ENCODE measurements at places on chromosomes 12 and 14.

DNA sequence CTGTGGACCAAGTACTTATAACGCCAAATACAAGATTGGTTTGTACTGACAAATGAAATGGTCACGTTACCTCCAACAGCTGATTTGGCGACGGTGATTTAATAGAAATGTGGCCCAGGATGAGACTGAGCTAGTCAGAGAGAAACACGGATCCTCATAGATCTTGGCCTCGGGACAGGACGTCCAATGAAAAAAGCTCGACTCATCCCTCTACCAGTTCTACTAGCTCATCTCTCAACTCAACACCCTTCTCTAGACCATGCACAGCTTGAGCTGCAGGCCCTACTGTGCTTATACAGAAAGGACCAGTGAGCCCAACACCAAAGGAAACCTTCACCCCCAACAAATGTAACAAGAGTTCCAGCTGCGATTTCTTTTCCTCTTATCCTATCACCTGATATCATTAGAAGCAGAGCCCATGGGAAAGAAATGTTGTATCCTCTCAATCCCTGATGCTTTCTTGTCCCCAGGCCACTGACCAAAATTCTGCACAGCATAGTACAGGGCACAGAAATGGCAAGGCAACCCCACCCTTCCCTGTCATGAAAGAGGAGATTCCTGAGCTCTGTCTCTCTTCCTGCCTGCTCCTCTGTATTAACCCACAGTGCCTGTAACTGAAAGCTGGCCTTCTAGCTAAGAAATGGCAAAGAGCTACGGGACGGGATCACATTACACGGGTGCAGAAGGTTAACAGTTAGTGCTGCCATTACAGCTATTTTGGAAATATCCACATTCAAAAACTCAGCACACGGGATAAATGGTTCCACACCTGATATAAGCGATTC is 39.2 kb downstream of the DICER1 start:
- no peak for DNase-seq

GRCh38 chr12:22329621-22330020 is 4.9 kb downstream of the ST8SIA1 start:
- DNase-seq, result no peak

DNA sequence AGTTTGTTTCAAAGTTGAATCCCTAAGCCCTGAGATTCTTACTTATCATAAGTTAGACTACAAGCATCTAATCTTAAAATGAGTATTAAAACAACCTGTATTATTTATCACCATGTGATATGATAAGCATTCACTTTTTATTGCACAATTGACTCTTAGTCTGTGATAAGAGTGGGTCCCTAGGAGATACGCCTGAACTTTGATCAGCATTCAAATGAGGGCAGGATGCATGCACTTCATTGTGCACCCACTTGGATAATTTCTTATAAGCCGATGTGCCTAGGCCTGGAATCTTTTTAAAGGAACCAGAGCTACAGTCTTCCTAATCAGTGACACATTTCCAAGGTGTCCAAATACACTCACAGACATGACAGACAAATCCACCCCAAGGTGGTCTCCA is 31.4 kb upstream of the SPTLC2 start:
- no peak for DNase-seq

DNA sequence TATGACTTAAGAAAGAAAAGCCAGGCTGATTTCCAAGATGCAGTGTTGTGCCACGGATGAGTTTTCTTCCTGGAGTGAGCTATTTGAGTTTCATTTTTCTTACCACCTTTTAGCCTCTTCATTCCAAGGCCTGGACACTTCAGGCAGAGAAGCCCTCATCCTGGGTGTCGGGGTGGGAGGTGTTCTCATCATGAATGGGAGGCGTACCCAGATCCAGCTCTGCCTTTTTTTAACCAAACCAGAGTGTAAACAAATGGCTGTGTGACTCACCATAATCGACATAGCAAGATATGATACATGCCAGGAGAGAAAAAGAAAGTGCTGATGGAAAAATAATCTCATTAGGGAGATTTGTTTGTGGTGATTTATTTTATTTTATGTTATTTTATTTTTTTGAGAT is 79.9 kb downstream of the ARF6 start:
- peak; percentile 63 for DNase-seq

GRCh38 chr12:1890810-1891209 is 27.6 kb downstream of the CACNA2D4 start:
- no peak for DNase-seq

- no peak for DNase-seq
Observed at GRCh38 chr14:29584992-29585391, 342.7 kb downstream of the PRKD1 start.

GRCh38 chr12:104212516-104212915 is 3.1 kb upstream of the TXNRD1 start:
- DNase-seq, result no peak

- no peak for DNase-seq
Observed at GRCh38 chr14:62501021-62501750, 544.1 kb downstream of the KCNH5 start.

DNA sequence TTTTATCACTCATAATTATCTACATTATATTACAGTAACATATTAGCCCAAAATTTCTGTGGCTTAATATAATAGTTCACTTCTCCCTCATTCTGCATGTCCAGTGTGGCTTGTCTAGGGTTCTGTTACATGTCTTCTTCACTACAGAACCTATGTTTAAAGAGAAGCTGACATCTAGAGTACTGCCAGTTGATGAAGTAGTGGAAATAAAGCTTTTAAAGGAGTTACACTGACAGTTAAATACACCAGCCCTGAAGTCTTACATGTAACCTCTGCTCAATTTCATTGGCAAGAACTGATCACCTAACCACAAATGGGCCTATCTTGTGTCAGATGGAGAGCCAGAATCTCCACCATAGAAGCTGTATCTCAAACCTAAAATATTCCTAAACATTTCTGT is 32.9 kb downstream of the RPS6KA5 start:
- DNase-seq, result no peak

GRCh38 chr12:127731657-127732056 is 535.3 kb upstream of the TMEM132C start:
- no peak for DNase-seq

DNA sequence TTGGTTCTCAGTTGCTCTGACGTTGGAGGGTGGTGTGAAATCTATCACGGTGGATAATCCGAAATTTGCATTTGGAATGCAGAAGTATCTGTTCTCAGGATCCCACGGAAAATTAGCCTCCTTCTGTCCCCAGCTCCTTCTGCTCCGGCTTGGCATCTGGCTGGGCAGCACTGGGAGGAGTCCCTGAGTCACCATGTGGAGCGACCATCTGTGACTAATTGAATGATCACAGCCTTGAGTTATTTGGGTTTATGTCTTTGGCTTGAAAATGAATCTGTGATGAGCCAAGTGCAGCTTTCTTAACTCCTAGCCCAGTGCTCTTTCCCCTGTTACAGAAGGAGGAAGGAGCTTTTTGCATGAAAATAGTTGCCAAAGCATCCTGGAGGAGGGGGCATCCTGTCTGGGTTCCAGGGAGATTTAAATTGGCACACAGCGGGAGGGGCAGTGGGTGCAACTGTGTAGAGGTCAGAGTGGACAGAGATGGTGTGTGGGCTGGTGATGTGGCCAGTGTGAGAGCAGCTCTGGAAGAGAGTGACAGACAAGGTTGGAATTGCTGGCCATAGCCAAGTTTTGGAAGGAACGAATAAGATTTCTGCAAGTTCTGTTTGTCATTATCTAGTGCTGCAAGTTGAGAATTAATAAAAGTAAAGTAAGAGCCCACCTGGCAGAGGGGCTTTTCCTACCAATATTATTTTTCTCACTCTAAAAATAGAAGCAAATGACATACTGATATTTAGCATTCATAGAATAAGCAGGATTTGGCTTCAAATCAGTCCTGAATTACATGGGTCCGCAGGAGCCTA is 74.4 kb downstream of the SLC24A4 start:
- no peak for DNase-seq

DNA sequence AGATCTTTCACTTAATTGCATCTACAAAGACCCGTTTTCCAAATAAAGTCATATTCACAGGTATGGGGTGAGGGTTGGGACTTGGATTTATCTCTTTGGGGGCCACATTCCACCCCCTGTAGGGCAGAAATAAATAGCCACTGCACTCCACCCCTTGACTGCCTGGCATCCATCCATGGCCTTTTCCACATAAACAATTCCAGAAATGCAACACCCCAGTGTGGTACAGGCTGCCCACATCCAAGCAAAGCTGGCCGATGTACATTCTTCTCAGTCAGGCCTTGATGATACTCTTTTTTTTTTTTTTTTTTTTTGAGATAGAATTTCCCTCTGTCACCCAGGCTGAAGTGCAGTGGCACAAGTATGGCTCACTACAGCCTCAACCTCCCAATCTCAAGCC is 12.9 kb downstream of the DGLUCY start:
- DNase-seq, result no peak

GRCh38 chr12:82964446-82964845 is 277.7 kb downstream of the TMTC2 start:
- DNase-seq, result no peak

- DNase-seq, result no peak
Observed at GRCh38 chr12:28893365-28893764, 255.7 kb upstream of the FAR2 start.

- DNase-seq, result no peak
Observed at GRCh38 chr14:89324501-89325298, 92.3 kb downstream of the FOXN3 start.

DNA sequence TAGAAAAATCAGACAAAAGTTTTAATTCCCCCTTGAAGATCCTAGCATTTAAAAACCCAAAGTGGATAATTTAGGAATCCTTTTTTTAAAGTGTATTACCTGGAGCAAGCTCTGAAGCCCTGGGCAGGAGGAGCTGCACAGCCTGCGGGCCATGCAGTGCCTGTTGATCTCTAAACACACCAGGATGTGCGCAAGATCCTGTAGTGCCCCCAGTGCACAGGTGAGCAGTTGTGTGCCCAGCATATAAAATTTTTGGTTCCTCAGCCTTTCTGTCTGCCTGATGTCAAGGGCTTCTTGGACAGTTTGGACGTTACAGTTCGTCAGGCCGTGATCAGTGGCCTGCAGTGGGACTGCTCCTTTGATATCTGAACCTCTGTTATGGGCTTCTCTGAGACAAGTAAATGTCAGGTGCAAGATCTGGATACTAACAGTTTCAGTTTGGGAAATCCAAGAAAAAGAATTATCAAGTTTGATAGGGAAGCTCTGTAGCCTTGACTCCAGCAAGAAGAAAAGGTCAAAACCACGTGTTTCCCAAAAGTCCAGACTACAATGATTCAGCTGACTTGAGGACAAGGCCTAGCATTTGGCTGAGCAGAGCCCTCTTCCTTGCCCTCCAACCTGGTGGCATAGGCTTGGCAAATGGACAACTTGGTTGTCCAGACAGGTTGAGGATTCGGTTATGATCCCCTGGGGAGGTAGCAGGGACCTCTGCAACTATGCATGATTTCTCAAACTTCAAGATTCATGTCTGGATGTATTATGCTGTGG is 1.0 kb downstream of the ATXN7L3B start:
- peak; percentile 45 for DNase-seq

DNA sequence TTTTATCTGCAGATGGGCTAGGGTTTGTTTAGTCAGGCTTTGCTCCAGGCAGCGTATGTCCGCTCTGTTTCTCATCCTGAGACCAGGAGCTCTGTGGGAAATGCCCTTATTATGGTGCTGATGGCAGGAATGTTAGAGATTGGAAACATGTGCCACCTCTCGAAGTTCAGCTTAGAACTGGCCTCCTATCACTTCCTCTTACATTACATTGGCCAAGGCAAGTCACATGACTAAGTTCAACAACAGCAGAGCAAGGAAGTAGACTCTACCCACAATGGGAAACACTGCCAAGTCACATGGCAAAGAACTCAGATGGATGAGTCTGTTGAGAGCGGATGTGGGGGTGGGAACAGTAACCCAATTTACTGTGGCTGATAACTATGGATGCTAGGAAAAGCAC is 161.9 kb upstream of the WSCD2 start:
- no peak for DNase-seq

- no peak for DNase-seq
Observed at GRCh38 chr12:102436867-102437266, 43.5 kb downstream of the IGF1 start.

DNA sequence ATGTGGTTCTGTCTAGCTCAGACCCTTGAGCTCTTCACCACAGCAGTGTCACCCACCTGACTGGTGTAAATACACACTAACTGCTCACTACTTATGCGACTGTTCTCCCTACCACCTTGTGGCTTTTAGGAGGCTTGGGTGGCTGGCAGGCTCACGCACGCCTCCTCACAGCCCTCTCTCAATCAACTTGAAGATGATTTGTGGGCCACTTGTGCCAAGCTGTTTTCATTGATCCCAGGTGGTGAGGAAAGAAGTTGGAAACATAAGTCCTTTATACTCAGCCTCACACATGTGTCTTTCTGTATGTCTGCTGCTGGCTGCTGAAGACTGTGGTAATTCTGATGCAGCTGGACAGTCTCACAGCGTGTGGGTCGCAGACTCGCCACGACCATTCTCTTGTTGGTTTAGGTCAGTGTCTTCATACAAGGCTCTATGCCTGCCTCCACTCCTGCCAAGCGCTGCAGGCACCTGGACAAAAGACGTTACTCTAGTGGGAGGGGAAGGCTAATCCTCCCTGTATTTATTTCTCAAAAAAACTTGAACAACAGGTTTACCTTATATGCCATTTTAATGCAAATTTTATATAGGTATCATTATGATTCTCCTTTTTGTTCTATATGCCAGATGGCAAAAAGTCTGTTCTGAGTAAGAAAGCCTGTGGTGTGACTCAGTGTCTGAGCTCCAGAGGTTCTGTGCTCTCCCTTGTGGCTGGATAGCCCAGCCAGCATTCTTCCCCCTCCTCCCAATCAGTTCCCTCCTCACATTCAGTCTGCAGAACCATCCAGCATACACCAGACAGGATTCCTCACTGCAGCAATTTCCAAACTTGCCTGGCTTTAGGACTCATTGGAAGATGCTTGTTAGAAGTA is 115.6 kb downstream of the DIP2B start:
- peak; percentile 45 for DNase-seq

DNA sequence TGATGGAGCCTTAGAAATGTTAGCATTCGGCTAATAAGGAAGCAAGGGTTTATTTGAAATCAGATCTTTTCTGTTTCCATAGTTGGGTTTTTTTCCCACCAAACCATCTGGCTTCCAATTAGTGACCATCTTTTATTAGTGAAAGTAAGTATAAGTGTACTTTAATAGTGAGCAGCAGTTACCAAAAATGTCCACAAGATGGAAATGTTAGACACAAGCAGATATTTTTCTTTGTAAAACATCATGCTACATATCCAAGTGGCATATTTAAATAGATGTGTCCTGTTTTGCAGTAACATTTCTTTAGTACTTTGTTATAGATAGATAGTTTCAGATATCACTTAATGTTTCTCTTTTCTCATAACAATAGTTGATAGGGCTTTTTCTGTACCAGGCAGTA is 28.8 kb downstream of the YEATS4 start:
- no peak for DNase-seq

GRCh38 chr14:41609704-41610183 is 3.1 kb downstream of the LRFN5 start:
- peak; percentile 29 for DNase-seq

GRCh38 chr12:117231750-117232149 is 41.5 kb upstream of the FBXO21 start:
- DNase-seq, result no peak

- DNase-seq, result no peak
Observed at GRCh38 chr12:102474438-102475064, 5.8 kb downstream of the IGF1 start.

Measured in stimulated activated CD8-positive, alpha-beta memory T cell treated with anti-CD3 and anti-CD28 coated beads, Interleukin-4, amount 100 ng/mL, for 48 hours (primary cell).